ENCODE measurements at places on chromosomes 3 and 15.

GRCh38 chr3:6512172-6512800, 348.6 kb upstream of the GRM7 start:
- H3K27me3 ChIP-seq: no peaks in the 10 kb centered on the region
- no peak for DNase-seq
- H3K36me3 ChIP-seq: no peaks in the 10 kb centered on the region
- H3K4me3 ChIP-seq: no peak overlapping the region

GRCh38 chr15:90009301-90010022, 8.3 kb downstream of the ZNF710 start:
- peaks cover 25% of the 10 kb centered on the region for H3K36me3 ChIP-seq
- H3K4me3 ChIP-seq: no peak overlapping the region
- DNase-seq: no peak
- no peaks in the 10 kb centered on the region for H3K27me3 ChIP-seq
- peaks cover 60% of the 10 kb centered on the region for H3K4me1 ChIP-seq

- H3K27me3 ChIP-seq: no peaks in the 10 kb centered on the region
- peak; percentile 26 for DNase-seq
- peak overlapping the region; percentile 82 for H3K27ac ChIP-seq
- peaks cover 18% of the 10 kb centered on the region for H3K4me1 ChIP-seq
Measured at GRCh38 chr3:61250784-61251173, 473 bp downstream of the FHIT start.

GRCh38 chr3:184160456-184160855, 5.3 kb downstream of the DVL3 start:
- H3K27ac ChIP-seq: no peak overlapping the region
- peaks cover 8% of the 10 kb centered on the region for H3K36me3 ChIP-seq
- H3K27me3 ChIP-seq: no peaks in the 10 kb centered on the region
- peaks cover 30% of the 10 kb centered on the region for H3K4me1 ChIP-seq
- no peak for DNase-seq

DNA sequence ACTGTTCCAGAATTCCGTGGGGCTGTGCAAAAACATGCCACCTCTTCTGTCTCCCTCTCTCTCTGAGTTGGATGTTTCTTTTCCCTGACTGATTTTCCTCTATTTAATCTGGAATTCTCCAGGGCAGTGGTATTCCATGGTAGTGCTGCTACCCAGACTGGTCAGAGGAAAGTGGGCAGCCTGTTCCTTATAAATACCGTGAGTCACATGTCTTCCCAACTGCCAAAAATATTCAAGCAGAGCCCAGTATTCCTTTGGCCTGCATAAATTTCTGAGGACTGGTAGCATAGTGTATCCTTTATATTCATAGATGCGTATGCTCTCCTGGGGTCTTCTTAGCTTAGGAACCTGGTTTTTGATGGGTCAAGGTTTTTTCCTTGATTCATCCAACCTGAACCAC, 40.9 kb downstream of the CEMIP start:
- H3K27ac ChIP-seq: no peak overlapping the region
- no peaks in the 10 kb centered on the region for H3K36me3 ChIP-seq
- no peak overlapping the region for H3K4me3 ChIP-seq
- DNase-seq: no peak
- peaks cover 2% of the 10 kb centered on the region for H3K27me3 ChIP-seq

DNA sequence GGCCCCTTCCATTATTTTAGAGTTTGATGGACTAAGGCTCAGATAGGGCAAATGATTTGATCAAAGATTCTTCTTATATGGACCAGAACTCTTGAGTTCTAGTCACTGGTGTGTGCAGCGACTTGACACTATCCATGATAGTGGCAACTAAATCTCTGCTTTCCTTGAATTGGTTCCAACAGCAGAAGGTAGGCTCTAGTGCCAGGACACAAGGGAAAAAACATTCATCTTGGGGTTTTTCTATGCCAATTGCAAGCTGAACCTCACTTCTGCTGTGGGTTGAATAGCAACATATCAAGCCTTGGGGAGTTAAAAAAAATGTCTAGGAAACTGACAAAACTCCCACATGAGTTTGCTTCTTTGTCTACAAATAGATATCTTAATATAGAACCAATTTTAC, 35.1 kb downstream of the CTXND1 start:
- no peak overlapping the region for H3K4me3 ChIP-seq
- no peak for DNase-seq
- no peaks in the 10 kb centered on the region for H3K4me1 ChIP-seq
- no peaks in the 10 kb centered on the region for H3K36me3 ChIP-seq
- H3K27me3 ChIP-seq: peaks cover 14% of the 10 kb centered on the region

DNA sequence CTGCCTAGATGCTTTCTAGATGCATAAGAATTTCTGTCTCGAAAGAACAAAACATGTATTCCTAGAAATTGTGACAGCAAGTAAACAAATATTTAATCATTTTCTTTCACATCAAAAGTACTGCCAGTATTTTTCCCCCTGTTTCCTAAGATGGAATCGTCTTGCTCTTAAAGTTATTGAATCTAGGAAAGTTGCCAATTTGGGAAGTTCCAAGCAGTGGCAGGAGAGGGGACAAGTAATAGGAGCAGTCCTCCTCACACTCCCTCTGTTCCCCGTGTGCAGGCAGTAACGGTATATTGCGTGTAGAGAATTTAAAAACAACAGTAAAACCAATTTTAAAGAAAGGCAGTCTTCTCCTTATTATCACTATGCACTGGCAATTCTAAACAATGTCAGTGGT, 619.8 kb downstream of the TBL1XR1 start:
- no peaks in the 10 kb centered on the region for H3K36me3 ChIP-seq
- no peaks in the 10 kb centered on the region for H3K27me3 ChIP-seq
- no peak for DNase-seq
- H3K4me3 ChIP-seq: no peak overlapping the region
- H3K27ac ChIP-seq: no peak overlapping the region

GRCh38 chr15:85120351-85121113, 138.9 kb downstream of the PDE8A start:
- DNase-seq: no peak
- no peak overlapping the region for H3K27ac ChIP-seq
- H3K27me3 ChIP-seq: no peaks in the 10 kb centered on the region
- no peak overlapping the region for H3K4me3 ChIP-seq

DNA sequence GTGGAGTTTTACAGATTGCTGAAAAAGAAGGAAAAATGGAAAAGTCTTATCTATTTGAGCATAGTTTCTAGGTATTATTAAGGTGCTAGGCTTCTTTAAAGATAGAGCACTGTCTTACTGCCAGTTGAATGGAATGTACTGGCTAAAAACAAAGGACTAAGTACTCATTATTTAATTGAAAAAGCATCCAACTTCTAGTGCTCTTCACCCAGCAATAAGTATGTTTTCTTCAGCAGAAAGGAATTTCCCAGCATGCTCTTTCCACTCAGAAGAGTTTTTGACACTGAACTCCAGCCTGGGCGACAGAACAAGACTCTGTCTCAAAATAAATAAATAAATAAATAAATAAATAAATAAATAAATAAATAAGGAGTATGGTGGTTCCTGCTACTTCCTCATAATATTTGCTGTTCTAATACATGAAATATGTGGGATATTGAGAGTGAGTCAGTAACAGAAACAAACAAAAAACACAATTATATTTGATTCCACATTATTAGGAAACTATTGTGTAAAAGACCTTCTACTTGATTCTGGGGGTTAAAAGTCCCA, 70.6 kb downstream of the ATP13A4 start:
- no peak for DNase-seq
- no peaks in the 10 kb centered on the region for H3K4me1 ChIP-seq
- H3K27me3 ChIP-seq: no peaks in the 10 kb centered on the region
- H3K36me3 ChIP-seq: peaks cover 2% of the 10 kb centered on the region
- H3K4me3 ChIP-seq: no peak overlapping the region
- no peak overlapping the region for H3K27ac ChIP-seq

DNA sequence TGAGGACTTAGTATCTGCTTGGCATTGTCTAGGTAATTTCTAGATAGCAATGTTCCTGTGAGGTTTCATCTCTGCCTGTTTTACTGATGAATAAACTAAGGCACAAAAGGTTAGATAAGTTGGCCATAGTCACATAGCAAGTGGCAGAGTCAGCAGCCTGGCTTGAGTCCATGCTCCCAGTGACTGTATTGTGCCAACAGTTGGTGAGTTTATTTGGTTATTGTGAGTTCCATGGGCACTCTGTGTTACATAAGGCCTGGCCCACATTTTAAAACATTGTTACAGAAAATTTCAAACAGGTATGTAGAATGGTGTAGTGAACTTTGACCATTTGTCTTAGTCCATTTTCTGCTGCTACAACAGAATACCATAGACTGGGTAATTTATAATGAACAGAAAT, 15.2 kb downstream of the MCM2 start:
- H3K36me3 ChIP-seq: peaks cover 81% of the 10 kb centered on the region
- no peaks in the 10 kb centered on the region for H3K27me3 ChIP-seq
- peaks cover 5% of the 10 kb centered on the region for H3K4me1 ChIP-seq
- no peak overlapping the region for H3K4me3 ChIP-seq

- no peak for DNase-seq
- H3K4me1 ChIP-seq: no peaks in the 10 kb centered on the region
- H3K36me3 ChIP-seq: no peaks in the 10 kb centered on the region
- no peaks in the 10 kb centered on the region for H3K27me3 ChIP-seq
- H3K4me3 ChIP-seq: no peak overlapping the region
Measured at GRCh38 chr3:117404730-117405129, 695.2 kb downstream of the TUSC7 start.

DNA sequence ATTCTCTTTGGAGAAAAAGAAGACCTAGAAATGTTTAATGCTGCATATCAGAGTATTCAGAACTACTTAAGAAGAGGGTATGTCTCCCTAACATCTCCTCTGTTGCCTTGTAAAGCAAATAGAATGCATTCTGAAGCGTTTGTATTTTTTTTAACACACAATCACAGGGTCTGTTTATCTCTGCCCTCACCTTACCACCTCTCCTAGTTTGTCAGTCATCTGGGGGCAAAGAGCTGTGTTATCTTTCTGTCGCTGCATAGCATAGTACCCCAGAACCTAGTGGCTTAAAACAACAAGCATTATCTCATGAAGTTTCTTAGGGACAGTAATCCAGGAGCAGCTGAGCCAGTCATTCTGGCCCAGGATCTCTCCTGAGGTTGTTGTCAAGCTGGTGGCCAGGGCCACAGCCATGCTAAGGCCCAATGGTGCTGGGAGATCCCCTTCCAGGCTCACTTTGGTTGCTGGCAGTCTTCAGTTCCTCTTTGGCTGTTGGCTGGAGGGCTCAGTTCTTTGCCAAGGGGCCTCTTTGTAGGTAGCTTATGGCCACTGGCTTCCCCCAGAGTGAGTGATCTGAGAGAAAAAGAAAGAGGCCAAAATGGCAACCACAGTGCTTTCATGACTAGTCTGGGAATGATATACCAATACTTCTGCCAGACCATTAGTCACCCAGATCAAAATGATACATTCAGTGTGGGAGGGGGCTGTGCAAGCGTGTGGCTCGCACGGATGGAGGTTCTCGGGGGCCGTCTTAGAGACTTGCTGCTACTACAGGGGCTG, 17.8 kb downstream of the EDEM1 start:
- peaks cover 45% of the 10 kb centered on the region for H3K4me1 ChIP-seq
- H3K27ac ChIP-seq: peak overlapping the region; percentile 84

DNA sequence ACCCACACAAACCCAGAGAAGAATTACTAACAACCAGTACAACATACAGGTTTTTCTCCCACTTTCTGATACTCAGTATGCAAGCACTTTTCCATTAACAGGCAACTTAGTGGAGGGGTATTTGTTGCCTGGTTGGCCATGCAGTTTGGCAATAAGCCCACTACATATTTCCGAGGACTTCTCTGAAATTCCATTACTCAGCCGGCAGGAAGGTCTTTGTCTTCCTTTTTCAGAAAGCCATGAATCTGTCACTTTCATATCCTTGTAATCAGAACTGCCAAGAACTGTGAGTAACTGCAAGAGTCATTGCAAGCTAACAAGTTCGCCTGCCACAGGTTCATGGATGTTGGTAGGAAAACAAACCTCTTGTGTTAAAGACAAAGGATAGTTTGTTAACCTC, 422.3 kb upstream of the ROBO1 start:
- H3K27ac ChIP-seq: no peak overlapping the region
- no peaks in the 10 kb centered on the region for H3K36me3 ChIP-seq
- no peaks in the 10 kb centered on the region for H3K27me3 ChIP-seq
- H3K4me1 ChIP-seq: no peaks in the 10 kb centered on the region
- H3K4me3 ChIP-seq: no peak overlapping the region
- DNase-seq: no peak

GRCh38 chr3:32180141-32180784, 58.2 kb upstream of the CMTM8 start:
- H3K27ac ChIP-seq: no peak overlapping the region
- no peaks in the 10 kb centered on the region for H3K36me3 ChIP-seq
- no peak overlapping the region for H3K4me3 ChIP-seq
- H3K4me1 ChIP-seq: peaks cover 5% of the 10 kb centered on the region
- H3K27me3 ChIP-seq: peaks cover 2% of the 10 kb centered on the region

DNA sequence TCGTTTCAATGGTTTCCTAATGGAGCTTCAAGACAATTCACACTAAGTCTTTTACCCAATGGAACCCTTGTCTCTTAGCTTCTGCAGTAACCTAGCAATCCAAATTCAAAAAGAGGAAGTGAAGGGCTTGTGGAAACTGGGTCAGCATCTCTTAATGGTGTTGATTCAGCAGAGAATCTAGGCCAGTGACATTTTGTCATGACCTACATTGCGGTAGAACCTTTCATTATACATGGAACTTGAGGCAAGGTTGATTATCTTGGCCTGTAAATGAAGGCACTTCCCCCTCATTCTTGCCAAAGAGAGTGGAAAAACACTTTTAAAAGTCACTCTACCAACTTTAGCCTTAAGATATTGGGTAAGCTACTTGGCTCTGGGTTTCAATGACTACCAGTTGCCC, 42.8 kb downstream of the C2CD4B start:
- peaks cover 64% of the 10 kb centered on the region for H3K4me1 ChIP-seq
- no peaks in the 10 kb centered on the region for H3K36me3 ChIP-seq
- DNase-seq: no peak
- H3K27me3 ChIP-seq: peaks cover 2% of the 10 kb centered on the region

DNA sequence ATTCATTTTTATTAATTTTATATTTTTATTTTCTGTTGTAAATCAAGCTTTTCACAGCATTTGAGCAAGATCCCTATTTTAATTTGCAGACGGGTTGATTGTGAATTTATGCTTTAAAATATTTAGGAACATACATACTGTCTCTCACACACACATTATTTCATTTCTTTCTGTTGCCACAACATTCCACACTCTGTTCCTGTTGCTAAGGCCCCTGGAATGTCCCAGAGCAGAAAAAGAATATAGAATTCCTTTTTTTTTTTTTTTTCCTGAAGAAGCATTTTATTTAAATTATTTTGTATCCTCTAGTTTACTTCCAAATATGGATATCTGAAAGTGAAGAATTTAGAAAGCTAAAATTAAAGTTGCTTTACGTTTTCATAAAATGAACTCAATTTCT, 36.8 kb upstream of the SCAANT1 start:
- no peak overlapping the region for H3K27ac ChIP-seq
- H3K4me3 ChIP-seq: no peak overlapping the region
- no peak for DNase-seq
- H3K4me1 ChIP-seq: peaks cover 58% of the 10 kb centered on the region
- no peaks in the 10 kb centered on the region for H3K27me3 ChIP-seq
- H3K36me3 ChIP-seq: peaks cover 33% of the 10 kb centered on the region

DNA sequence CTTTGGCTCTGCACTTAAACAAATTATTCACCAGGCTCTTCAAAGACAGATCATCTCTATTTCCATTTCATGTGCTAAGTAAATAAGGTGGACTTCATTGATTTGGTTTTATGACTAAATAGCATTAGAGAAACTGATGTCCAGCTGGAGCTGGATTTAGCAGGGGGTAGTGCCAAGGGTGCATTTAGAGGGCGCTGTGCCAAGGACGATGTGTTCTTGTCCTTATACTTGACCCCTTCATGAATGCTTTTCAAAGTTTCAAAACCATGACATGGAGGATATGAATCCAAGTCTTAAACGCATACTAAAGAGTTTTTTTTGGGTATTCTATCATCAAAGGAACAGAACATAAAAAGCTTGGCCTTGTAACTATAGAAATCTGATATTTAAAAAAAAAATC, 233.2 kb downstream of the RYR3 start:
- H3K36me3 ChIP-seq: no peaks in the 10 kb centered on the region
- DNase-seq: no peak
- no peaks in the 10 kb centered on the region for H3K4me1 ChIP-seq
- H3K27ac ChIP-seq: no peak overlapping the region

Data from activated naive CD8-positive, alpha-beta T cell treated with anti-CD3 and anti-CD28 coated beads, Interleukin-2, amount 50 U/mL, for 24 hours (primary cell).